ENCODE measurements at places on chromosomes 5 and 9. TPM values are rescaled to one million over a fixed set of nuclear protein-coding genes. Genes with fewer than 3 reads are reported as not detected.

Gene DMGDH
- 4.7 TPM for total RNA-seq

DNA sequence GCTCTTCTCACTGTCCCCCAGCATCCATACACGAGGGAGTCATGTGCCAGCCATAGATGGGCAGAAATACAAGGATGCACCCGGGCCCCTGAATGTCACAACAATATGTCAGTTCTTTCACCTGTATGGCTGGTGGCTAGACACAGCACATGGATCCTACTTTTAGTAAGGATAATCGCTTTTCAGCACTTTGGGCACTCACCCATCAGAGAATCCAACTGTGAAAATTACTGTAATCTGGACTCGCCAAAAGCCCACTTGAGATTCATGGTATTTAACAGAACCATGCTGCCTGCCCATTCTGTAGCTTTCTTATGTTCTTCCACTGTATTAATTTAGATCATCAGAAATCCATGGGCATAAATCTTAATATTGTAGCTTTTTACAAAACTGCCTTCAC, 124.8 kb downstream of the FRMD3 start:
- no peak for ATAC-seq

- peak; percentile 22 for ATAC-seq
Measured at GRCh38 chr5:143435210-143435657, 31.7 kb upstream of the NR3C1 start.

GRCh38 chr9:77977210-77977611, 54.4 kb downstream of the GNAQ start:
- ATAC-seq = peak; percentile 69

GRCh38 chr5:159835548-159835947, 80.7 kb upstream of the ADRA1B start:
- ATAC-seq = no peak

GRCh38 chr9:74001382-74001781, 495.8 kb upstream of the RORB start:
- no peak for ATAC-seq
